Fibroblast of villous mesenchyme (primary cell): ENCODE measurements at places on chromosomes 11 and 22.

GRCh38 chr11:19359221-19360000, 118.7 kb upstream of the E2F8 start:
- DNase-seq = peak; percentile 55

DNA sequence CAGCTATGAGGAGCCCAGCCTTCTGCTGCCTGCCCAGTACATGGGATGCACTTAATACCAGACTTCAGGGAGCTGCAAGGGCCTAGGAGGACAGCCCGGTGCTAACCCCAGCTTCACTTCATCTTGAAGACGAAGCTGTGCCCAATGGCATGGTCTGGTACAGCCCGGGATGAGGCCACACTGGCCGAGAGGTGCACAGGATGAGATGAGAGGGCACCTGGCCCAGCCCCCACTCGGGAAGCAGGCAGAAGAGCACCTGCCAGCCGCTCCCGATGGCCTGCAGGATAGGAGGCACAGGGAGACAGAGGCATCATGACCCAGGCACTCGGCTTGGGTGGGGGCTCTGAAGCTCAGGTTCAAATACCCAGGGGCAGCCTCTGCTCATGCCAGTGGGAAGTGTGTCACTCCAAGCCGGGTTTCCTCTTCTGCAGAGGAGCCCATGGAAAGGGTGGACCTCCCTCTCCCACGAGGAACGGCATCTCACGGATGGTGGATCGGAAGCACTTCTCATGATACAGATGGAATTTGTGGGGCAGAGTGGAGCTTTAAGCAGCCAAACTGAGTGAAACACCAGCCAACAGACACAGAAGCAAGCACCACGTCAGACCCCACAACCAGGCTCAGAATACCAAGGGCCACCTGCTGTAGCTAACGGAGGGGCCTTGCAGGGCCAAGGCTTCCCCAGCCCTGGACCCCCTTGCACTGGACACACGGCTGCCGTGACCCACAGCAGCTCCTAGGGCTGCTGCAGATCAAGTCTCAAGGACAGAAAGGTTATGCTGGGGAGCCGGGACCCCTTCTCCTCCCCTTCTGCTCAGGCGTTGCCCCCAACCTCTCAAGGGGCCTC, 875.2 kb downstream of the BRD1 start:
- DNase-seq = no peak

DNA sequence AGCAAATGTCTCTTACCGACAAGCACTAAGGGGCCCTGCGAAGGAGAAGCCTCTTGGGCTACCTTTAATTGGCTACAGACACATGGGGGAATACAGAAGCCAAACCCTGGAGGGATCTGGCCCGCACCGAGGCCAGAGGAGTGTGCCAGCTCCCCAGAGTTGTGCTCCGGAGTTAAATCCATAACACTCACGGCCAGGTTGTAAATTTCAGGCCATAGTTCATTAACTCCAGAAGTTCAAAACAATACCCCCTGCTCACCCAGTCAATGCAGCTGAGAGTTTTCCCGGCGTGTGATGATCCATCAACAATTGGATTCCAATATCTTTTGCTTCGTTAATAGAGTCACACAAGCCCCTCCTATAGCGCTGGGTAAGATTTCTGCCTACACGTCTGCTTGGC, 371.5 kb downstream of the NXPE2 start:
- no peak for DNase-seq

DNA sequence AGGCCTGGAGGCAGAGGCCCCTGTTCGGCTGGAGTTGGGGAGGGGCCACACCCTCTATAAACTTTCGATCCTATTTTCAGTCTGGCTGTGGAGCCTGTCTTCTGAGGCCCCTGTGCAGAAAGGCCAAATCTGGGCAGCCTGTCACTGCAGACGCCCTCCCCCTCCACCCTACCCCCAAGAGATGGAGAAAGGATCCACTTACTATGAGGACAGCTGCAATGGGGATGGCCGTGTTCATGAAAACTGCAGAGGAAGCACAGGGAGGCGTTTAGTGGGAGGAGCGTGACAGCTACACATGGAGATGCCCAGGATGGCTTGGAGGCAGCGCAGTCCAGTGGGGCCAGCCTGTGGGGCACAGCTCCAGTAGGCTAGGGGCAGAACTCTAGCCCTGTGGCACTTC, 43.5 kb upstream of the KCNJ11 start:
- no peak for DNase-seq

DNA sequence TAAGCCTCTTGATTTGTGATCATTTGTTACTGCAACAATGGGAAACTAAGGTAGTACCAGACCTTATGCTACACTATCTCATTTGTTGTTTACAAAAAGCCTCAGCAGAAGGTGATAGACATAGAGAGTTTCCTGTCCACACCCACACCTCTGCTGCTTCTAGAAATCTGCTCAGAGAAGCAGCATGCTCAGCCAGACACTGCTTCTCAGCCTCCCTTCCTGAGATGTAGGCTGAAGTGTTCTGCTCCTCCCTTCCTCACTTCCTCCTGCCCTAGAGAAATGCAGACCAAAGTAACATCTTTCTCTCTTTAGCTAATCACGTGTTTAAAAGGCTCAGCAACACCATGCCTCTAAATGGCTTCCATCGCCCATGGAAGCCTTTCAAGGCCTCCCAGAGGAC, 88.4 kb downstream of the SLC1A2 start:
- no peak for DNase-seq

- DNase-seq = no peak
Measured at GRCh38 chr11:82719361-82720105, 14.1 kb downstream of the FAM181B start.

- no peak for DNase-seq
Measured at GRCh38 chr11:96310236-96310635, 32.8 kb downstream of the MAML2 start.

DNA sequence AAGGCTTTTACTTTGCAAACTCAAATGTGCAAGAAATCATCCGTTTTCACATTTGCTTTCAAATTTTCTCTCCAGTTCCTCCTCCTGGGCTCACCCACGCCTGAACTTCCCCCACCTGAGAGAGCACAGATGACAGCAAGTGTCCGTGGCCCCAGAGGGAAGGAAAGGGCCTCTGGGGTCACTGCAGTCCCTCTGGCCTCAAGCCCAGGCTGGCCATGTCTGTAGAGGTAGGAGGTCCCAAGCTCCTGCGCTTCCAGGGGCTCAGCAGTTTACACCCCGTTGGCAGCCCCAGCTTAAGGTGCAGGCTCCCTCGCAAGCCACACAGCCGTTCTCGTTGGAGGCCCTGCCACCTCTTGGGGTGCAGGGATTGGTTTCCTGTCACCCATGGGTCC, 40.5 kb upstream of the PRDM11 start:
- DNase-seq = no peak

GRCh38 chr11:76592961-76593360, 77.6 kb downstream of the LRRC32 start:
- DNase-seq = no peak

DNA sequence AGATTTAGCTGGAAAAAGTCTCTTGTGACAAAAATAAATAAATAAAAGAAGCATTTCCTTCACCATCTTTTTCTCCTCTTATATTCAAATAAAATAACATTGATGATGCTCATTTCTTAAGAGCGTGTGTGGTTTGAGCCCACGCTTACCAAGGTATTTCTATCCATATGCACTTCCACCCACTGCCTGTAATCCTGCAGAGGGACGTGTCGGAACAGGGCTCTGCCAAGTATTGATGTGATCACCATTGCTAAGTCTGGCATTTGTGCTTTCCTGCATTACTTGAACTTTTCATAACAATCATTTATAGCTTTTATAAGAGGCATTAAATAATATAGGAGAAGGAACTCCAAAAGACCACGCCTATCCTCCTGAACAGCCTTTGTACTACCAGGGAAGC, 107.6 kb downstream of the SHANK2 start:
- DNase-seq = no peak

DNA sequence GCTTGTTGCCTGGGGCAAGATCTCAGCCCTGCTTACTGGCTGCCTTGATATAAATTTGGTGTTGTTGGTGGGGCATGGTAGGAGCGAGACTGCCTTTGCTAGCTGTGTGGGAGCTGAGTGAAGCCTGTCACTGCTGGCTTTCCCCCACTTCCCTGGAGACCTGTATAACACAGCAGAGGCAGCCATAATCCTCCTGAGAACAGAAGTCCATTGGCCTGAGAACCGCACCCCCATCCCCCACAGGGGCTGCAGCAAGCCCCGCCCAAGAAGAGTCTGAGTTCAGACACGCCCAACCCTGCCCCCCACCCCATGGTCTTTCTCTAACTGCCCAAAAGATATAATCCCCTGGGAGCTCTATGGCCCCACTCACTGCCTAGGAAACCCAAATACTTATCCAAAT, 39.2 kb upstream of the ARHGAP42 start:
- DNase-seq = no peak

- DNase-seq = peak; percentile 67
Measured at GRCh38 chr11:69382131-69383128, 88.5 kb downstream of the MYEOV start.

GRCh38 chr11:35276396-35277145, 137.6 kb downstream of the CD44 start:
- no peak for DNase-seq

- no peak for DNase-seq
Measured at GRCh38 chr11:17590463-17590862, 43.4 kb downstream of the OTOG start.

DNA sequence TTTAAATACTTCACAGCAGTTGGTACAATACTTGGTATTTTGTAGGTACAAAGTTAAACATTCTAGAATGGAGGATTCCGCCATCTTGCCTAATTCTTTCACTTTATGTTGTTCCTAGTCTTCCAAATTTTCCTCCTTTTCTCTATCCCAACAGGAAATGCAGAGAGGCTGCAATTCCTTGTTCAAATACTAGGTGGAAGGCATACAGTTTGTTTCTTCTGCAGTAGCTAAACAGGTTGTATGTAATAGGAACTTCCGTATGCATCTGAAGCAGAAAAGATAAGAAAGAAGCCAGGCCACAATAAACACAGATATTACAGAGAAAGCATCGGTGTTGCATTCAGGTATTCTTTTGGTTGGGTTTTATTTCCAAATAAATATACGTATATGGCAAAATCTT, 186.4 kb upstream of the MTMR2 start:
- no peak for DNase-seq

DNA sequence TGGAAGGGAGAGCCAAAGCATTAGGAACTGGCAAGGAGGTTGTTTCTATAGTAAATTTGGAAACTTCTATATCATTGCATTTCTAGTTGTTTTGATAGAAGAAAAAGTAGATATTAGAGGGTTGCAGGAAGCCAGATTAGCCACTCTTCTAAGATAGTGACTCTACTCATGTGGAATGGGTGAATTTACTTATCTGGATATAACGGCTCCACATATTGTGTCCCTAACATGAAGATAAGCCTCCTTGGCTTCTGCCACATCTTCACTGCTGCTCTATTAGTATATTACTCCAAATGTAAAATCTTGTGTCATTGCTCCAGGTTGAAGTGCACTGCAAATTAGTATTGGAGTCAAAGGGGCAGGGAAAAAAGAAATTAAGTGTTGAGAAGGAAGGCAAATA, 283.3 kb downstream of the CASP12 start:
- DNase-seq = no peak

DNA sequence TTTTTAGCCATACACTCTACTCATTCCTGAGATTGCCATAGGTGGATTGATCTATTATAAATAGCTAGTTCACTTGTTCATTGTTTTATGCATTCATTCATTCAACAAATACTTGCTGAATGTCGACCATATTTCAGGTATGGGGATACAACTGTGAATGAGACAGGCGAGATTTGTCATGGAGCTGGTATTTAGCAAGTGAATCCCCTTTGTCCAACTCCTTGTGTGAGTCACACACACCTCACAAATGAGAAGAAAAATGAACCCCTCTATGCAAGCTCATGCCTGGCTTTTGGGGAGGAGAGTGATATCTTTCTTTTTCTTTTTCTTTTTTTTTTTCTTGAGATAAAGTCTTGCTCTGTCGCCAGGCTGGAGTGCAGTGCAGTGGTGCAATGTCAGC, 1.8 kb upstream of the AMPD3 start:
- DNase-seq = no peak

GRCh38 chr11:44790211-44790610, 63.4 kb downstream of the TSPAN18 start:
- DNase-seq = no peak

DNA sequence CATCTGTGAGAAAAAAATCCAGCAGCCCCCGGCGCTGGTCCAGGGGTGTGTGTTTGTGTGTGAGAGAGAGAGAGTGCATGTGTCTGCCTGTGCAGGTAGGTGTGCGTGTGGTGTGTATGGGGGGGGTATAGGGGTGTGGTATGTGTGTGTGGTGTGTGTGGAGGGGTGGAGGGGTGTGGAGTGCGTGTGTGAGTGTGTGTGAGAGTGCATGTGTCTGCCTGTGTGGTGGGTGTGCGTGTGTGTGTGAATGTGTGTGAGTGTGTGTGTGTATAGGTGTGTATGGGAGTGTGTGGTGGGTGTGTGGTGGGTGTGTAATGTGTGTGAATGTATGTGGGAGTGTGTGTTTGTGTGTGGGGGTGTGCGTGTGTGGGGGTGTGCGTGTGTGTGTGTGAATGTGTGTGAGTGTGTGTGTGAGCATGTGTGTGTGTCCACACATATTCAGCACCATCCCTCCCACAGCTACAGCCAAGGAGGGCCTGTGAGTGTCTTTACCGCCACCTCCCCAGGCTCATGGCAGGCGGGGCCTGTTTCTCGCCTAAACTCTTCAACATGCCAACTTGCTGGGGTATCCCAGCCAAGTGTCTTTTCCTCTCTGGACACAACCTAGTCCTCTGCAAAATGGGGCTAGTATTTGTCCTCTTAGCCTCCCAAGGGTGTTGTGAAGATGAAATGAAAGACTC, 11.9 kb downstream of the LMO1 start:
- no peak for DNase-seq

GRCh38 chr22:23182309-23183060, 2.2 kb downstream of the BCR start:
- peak; percentile 30 for DNase-seq

GRCh38 chr22:28297504-28297903, 378.4 kb upstream of the PITPNB start:
- DNase-seq = peak; percentile 21

GRCh38 chr11:65425105-65425970, 2.7 kb downstream of the NEAT1 start:
- DNase-seq = peak; percentile 73

DNA sequence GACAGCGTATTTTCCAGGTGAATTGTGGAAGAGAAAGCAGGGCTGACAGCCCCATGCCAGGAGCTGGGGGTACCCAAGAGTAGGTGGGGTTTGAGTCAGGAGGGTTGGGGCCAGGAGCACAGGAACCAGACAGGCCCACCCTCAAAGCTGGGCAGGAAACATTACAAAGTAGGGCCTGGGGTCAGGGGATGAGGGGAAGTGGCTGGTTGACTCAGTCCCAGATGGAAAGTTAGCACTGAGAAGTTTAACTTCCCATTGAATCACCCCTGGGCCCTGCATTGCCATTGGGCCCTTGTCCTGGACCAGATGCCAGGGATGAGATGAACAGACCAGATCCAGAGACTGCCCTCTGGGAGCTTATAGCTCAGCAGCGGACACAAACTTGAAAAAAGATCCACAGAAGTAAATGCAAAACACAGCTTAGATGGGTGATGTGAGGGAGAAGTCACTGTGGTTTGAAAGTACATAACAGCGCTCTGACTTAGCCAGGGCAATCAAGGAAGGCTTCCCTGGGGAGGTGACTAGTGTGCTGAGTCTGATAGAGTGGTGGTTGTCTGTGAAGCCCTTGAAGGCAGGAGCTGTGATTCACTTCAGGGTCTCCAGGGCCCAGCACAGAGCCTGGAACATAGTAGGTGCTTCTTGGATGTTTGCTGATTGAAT, 2.2 kb downstream of the MAFF start:
- peak; percentile 36 for DNase-seq
